ENCODE measurements at places on chromosomes 6 and 20.

- no peak for DNase-seq
These were observed 9.6 kb upstream of the KCNQ2 start for GRCh38 chr20:63482021-63482587.

DNA sequence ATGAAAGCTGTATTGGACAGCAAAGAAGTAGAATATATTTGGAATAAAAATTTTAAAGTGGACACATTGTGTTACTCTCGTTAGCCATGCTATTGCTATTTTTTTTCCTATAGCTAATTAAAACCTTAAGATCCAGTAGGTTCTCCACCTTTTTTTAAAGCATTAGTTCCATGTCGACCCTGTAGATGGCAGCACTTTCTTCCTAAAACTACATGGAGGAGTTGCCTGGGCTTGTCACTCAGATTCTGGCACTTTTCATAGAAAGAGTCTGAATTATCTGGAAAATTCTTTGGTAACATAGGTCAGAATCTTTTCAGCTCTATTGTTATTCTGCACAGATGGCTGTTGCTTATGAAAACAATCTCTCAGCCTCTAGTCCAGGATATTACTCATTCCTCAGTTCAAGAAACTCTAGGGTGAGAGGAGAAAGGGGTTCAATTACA lies 42.0 kb upstream of the ESR1 start:
- DNase-seq: peak; percentile 16

- DNase-seq: no peak
These were observed 93.0 kb downstream of the TCP11 start for GRCh38 chr6:35048031-35048613.

DNA sequence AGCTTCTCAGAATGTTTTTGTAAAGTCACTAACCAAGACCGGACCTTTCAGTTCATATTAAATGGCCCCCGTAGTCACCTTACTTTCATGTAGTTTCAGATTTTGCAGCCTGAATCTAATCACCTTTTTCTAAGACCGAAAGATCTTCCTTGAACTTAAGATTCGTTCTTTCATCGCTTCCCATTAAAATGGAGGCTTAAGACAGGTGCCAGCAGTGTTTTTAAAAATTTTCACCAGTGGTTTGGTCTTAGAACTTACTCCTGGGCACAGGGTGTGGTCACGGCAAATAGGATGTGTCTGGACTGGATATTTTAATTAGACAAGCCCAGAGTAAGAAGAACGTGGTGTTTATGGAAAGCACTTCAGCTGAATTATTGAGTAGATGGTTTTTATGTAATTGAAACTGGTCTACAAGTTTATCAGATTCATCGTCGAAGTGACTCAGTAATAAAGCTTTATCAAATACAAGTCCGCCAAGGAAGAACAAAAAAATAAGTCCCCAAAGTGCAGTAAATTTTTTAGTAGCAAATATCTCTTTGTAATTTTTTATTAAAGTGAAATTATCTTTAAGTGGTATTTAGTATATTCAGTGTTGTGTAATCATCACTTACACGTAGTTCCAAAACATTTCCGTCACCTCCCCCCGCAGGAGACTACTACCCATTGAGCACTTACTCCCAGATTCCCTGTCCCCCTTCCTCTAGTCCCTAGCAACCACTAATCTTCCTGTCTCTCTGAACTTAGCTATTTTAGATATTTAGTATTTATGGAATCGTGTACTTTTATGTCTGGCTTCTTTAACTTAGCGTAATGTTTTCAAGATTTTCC lies 868 bp downstream of the SRSF3 start:
- no peak for DNase-seq

GRCh38 chr6:42877695-42878094 lies 1.7 kb upstream of the RPL7L1 start:
- DNase-seq: no peak

GRCh38 chr6:1770435-1770843 lies 160.7 kb downstream of the FOXC1 start:
- no peak for DNase-seq

DNA sequence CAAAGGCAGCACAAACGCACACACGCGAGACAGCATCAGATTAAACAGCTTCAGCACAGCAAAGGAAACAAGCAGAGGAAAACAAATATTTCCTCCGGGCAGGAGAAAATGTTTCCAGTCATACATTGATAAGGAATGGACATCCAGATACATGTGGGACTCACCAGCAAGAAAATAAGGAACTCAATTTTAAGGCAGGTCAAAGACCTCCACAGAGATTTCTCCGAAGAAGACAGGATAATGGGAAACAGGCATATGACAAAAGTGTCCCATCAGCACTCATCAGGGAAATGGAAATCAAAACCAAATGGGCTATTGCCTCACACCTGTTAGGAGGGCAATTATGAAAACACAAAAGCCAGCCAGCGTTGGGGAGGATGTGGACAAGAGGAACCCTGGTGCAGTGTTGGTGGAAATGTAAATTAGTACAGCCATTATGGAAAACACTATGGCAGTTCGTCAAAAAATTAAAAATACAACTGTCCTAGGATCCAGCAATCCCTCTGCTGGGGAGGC lies 9.7 kb upstream of the SLCO4A1 start:
- no peak for DNase-seq

GRCh38 chr6:52815167-52816092 lies 11.8 kb upstream of the GSTA1 start:
- DNase-seq: peak; percentile 5

DNA sequence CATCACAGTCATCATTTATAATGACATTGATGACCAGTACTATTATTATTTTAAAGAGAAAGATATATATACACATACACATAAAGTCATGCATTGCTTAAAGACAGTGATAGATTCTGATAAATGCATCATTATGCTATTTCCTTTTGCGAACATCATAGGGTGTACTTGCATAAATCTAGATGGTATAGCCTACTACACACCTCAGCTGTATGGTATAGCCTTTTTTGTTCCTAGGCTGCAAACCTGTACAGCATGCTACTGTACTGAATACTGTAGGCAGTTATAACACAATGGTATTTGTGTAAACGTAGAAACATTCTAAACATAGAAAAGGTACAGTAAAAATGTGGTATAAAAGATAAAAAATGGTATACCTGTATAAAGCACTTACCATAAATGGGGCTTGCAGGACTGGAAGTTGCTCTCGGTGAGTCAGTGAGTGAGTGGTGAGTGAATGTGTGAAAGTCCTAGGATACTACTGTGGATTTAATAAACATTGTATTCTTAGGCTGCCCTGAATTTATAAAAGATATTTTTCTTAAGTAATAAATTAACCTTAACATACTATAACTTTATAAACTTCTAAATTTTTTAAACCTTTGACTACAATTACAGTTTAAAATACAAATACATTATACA lies 23.9 kb downstream of the QKI start:
- no peak for DNase-seq

DNA sequence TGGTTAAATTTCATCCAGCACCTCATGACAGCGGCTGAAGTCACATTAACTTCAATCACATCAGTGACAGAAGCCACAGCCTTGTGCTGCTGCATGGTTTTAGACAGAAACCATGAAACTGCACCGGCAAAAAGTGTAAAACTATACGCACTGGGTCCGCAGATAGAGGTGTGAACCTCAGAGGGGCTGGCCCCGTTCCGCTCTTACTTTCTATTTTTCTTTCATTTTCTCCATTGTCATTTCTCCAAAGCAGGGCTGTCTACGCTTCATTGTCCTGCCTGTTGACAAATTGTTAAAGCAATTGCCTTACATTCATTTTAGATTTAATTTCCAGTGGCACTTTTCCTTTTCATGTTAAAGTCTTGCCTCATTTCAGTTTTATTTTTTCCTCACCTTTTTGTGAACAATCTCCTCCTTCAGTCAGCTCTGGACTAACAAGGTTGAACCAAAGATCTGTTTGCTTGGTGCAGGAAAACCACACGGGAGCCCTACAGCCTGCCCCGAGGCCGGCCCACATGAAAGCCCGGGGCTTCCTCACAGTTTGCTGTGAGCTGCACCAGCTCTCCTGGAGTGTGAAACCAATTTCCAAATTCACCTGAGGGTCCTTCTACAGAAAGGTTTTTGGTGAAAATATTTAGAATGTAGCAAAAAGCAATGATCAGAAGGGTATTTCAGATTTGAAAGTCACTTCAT lies 63.7 kb downstream of the PRR18 start:
- DNase-seq: no peak

- no peak for DNase-seq
These were observed 124.3 kb upstream of the SOX4 start for GRCh38 chr6:21469213-21469612.

GRCh38 chr6:154170106-154170505 lies 131.1 kb downstream of the OPRM1 start:
- DNase-seq: no peak

- no peak for DNase-seq
These were observed 12.4 kb downstream of the LAMA4 start for GRCh38 chr6:112241820-112242429.

DNA sequence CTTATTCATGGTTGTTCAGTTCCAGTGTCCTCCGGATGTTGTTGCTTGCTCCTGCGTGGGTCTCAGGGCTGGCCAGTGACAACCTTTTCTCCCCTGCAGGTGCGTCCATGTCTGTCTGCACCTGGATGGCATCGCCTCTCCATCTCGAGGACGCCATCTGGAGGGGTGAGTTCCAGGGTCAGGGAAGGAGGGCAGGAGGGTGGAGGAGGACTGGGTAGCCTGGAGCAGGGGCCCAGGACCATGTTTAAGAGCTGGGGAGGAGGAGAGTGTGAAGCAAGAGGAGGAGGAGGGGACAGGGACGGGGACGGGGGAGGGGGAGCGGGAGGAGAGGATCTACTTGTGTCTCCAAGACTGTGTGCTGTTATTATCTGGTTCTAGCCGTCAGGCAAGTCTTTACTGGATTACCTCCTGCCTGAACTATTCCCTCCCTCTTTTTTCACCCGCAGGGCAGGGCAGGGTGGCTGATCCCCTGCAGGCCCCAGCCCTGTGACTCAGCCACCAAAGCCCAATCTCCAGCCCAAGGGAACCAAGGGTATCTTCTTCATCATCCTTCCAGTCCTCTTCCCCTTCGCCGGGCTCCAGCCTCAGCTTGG lies 32.2 kb upstream of the TULP1 start:
- DNase-seq: no peak

GRCh38 chr6:84696166-84696565 lies 68.2 kb downstream of the TBX18 start:
- DNase-seq: no peak

GRCh38 chr6:84150705-84151104 lies 76.7 kb downstream of the CEP162 start:
- no peak for DNase-seq

GRCh38 chr6:156980515-156980914 lies 203.3 kb downstream of the ARID1B start:
- DNase-seq: no peak

DNA sequence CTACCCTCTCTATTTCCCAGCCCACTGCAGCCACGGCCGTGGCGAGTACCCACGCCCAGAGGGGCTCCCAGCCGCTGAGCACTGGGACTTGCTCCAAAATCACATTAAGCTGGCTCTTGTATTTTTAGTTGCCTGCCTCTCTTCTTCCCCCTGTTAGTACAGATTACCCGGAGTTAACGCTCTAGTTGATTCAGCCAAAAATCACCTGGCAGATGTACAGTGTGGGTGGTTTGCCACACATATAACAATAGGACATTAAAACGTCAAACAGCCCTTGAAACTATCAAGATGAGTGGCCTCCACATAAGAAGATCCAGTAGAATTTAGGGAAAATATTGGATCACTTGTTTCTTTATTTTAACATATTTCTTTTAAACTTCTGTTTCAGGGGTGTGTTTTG lies 268.8 kb upstream of the PRDM1 start:
- DNase-seq: no peak

DNA sequence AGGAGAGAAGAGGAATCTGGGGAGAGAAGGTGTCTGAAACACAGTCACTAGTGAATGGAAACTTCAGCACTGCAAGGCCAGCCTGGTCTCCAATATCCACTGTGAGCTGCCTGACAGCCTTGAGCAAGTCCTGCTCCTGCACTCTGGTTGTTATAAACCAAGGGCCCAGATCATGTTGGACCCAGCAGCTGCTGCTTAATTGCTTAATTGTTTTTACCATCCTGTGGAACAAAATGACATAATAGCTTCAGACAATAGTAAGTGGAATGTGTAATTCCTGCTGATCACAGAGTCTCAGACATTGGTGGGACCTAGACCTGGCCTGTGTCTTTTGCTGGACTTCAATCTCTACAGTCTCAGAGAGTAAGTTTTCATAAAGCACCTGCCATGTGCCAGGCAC lies 833.7 kb downstream of the TFAP2A start:
- no peak for DNase-seq

DNA sequence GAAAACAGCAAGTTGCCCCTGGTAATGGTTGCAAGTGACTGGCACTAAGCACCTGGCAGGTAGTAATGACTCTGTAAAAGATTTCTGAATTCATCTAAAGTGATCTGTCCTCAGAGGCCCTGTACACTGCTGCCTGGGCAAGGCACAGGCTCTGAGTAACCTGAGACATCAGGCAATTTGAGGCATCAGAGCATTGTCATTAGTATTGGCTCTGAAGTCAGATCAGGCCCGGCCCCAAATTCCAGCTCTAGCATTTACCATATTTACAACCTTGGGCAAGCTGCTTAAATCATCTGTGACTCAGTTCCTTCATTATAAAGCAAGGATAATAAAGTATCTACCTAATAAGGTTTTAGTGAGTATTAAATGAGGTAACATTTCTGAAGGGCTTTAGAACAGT lies 17.3 kb upstream of the TENT5A start:
- DNase-seq: no peak

GRCh38 chr6:42710316-42710715 lies 12.1 kb downstream of the PRPH2 start:
- no peak for DNase-seq

GRCh38 chr6:82979657-82980056 lies 86.0 kb downstream of the UBE3D start:
- DNase-seq: no peak

DNA sequence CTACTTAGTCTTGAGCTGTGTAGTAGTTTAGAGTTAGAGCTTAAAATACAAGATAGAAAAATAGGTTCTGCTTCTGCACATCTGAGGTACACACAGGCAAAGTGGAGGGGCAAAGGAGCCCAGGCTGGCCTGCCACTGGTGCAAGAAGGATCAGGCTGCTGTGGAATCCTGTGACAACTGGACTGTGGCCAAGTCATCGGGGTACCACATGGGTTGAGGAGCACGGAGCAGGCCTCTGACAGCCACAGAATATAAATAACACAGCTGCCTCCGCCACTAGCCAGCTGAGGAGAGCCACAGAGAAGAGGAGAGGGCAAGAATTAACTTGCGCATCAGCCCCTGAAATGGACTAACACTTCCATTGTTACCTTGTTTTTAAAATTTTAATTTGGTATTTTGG lies 206.0 kb upstream of the MARCKS start:
- no peak for DNase-seq

DNA sequence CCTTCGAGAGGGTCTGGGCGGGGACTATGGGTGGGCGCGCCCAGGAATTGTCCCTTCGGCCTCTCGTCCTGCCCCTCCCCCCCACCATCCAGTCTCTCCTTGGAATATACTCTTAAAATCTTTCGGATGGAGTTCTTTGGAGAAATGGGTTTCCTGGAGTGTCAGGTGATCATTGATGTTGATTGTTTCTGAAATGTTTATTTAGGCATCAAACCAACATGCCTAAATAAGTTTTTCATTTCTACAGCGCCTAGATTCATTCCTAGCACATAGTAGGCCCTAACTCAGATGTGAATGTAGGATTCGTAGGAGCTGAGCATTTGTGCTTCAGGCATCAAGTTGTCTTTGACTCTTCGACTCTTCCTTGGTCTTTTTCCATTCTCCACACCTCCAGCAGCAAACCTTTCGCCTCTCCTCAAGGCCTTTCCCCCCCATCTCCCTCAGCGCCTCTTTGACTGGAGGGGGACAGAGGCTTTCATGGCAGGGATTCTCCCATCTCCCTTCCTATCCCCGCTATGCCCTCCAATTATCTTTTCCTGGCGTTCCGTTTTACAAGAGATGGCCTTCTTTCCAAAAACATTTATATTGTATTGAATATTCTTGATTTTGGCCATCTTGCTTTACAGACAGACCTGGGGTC lies 610 bp downstream of the CASP8AP2 start:
- DNase-seq: no peak

Data from GM12864 (cell line).